Activated T-cell treated with anti-CD3 and anti-CD28 coated beads for 1 hour (primary cell): ENCODE measurements at places on chromosomes 16 and 17.

- no peak for DNase-seq
These were observed 263.5 kb downstream of the SNX29 start for GRCh38 chr16:12240036-12240435.

DNA sequence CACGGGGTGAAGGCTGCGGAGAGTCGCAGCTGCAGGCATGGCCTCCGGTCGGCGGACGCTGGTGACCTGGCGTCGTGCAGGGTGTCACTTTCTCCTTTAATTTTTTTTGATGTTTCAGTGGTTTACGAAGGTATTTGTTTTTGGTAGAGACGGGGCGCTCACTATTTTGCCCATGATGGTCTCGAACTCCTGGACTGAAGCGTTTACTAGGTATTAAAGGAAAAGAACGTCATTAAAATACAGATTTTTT, 17.1 kb downstream of the ZNF213 start:
- DNase-seq, result no peak

DNA sequence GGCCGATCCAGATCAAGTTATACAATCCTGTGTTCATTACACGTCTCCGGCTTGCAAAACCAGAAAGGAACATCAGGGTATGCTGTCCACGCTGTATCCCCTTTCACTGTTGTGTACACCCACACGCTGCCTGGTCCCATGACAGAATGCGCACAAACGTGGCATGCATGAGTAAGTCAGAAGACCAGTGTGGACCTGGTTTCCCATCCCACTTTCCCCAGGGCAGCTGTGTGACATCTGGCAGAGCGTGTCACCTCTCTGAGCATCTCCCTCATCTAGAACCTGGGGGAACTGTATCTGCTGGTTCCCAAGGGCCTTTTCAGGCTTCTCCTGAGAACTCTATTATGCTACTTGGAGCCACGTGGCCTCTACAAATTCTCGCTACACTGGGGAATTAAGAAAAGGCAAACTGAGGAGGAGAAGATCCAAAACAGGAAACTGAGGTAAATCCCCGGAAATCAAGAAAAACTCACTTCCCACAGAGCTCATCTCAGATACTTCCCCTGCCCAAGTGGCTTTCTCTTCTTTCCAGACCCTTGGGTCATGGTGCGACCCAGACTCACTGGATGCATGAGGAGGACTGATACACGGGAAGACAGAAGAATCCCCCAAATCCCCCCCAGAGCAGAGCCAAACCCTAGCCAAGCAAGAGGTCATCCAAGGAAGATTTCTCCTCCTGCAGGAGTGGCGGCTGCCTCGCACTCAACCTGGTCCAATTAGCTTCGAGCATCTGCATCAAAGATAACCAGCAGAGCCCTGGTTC, 139.3 kb downstream of the GAS7 start:
- DNase-seq, result no peak

- DNase-seq, result peak; percentile 20
These were observed 38.5 kb upstream of the NKD1 start for GRCh38 chr16:50509521-50510341.

- no peak for DNase-seq
These were observed 78.3 kb downstream of the RPA1 start for GRCh38 chr17:1907909-1908698.

GRCh38 chr17:56756536-56756935, 77.2 kb downstream of the C17orf67 start:
- no peak for DNase-seq

DNA sequence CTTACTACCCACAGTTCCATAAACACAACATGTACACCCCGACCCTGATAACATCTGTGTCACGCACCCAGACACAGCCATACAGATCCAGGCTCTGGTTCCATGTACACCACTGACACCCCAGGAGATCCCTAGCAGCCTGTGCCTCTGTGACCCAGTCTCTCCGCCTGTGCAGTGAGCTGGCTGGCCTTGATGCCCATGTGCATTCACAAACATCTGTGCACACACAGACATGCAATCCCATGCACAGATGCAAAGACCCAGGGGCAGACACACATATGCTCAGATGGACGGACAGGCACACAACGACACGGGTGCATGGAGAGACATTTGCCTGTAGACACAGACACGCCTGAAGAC, 4.1 kb downstream of the CCDC102A start:
- no peak for DNase-seq

- no peak for DNase-seq
These were observed 26.3 kb upstream of the ARHGAP17 start for GRCh38 chr16:25041471-25041870.

GRCh38 chr17:56937687-56938086, 23.2 kb downstream of the COIL start:
- DNase-seq, result no peak
